ENCODE measurements at places on chromosomes 4 and X. TPM values are rescaled to one million over a fixed set of nuclear protein-coding genes. Genes with fewer than 3 reads are reported as not detected.

The PFKFB1 gene
- polyA plus RNA-seq: 1.1 TPM

The HNRNPH2 gene
- polyA plus RNA-seq: 68.1 TPM

The CTAG1B gene
- polyA plus RNA-seq: not detected

The ESX1 gene
- polyA plus RNA-seq: not detected

The NXT2 gene
- 4.7 TPM for polyA plus RNA-seq

The RGN gene
- 89.1 TPM for polyA plus RNA-seq

The IL15 gene
- 4.8 TPM for polyA plus RNA-seq

The SLC10A4 gene
- not detected for polyA plus RNA-seq

The APELA gene
- 1.2 TPM for polyA plus RNA-seq

The PAGE5 gene
- polyA plus RNA-seq: not detected

The SYN1 gene
- 0.88 TPM for polyA plus RNA-seq

The SHROOM2 gene
- polyA plus RNA-seq: 3.5 TPM

The SERPINA7 gene
- polyA plus RNA-seq: 1.2 TPM

The XAGE2 gene
- not detected for polyA plus RNA-seq

The LRAT gene
- polyA plus RNA-seq: 0.15 TPM

Measured in kidney (tissue), 22 donors.